ENCODE measurements at places on chromosomes 5 and 9.

- DNase-seq: no peak
Observed at GRCh38 chr5:41156739-41157138, 56.6 kb downstream of the C6 start.

DNA sequence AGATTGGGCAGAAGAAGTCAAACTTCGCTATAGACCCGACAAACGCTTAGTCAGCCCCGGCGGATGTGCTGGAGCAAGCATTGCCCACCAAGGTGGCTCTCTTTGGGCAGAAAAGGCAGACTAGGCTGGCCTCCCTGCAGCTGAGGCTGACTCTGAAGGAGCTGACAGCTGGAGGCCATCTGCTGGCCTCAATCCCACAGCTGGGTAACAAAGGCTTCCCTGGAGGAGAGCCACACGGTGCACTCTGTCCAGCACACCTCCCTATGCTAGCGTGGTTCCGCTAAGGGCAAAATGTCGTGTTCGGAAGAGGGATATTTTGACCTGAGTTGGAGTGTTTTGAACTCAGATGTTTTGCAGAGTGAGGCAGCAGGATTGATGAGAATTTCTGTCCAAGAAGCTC, 103.5 kb upstream of the PTCH1 start:
- no peak for DNase-seq

DNA sequence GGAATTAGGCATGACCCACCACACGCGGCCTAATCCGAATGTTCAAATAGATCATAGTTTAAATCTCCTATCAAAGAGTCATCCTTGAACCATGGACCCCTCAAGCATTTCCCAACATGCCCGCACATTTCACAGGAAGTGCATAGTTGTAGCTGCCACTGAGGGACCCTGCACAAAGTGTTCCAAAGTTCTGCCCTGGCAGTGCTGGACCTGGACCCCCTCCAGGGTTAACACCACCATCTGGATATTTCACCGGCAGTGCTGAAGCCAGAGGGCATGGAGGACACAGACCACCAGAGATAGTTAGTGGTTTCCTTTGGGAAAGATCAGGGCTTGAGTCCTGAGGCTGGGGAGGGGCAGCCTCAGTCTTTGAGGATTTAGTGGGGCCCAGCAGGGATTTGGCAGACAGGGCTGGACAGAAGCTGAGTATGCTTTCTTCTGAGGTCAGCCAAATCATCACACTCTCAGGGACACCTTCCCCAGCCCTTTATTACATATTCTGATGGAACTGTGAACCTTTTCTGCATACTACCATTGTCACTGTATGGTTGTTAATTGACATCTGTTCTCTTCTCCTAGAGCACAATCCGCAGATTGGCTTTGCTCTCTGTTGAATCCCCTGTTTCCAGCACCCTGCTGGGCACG, 143.6 kb upstream of the EFNA5 start:
- no peak for DNase-seq

DNA sequence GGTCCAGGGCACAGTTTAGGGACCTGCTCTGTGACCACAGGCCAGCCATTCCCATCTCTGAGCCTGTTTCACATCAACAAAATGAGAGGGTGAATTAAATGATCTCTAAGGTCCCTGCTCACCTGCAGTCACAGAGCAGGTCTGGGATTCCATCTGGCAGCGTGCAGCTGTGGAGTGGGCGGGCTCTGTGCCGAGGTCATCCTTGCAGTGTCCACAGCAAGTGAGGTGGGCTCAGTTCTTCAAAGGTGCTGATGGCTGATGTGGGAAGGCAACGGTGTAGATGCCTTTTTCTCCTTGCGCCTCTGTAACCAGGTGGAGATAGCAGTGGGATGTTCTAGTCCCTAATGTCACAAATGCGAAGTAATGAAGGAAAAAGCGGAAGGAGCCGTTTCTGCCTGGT, 11.9 kb downstream of the OR2V1 start:
- DNase-seq: no peak

GRCh38 chr5:178210073-178210535, 5.8 kb downstream of the HNRNPAB start:
- DNase-seq: no peak

DNA sequence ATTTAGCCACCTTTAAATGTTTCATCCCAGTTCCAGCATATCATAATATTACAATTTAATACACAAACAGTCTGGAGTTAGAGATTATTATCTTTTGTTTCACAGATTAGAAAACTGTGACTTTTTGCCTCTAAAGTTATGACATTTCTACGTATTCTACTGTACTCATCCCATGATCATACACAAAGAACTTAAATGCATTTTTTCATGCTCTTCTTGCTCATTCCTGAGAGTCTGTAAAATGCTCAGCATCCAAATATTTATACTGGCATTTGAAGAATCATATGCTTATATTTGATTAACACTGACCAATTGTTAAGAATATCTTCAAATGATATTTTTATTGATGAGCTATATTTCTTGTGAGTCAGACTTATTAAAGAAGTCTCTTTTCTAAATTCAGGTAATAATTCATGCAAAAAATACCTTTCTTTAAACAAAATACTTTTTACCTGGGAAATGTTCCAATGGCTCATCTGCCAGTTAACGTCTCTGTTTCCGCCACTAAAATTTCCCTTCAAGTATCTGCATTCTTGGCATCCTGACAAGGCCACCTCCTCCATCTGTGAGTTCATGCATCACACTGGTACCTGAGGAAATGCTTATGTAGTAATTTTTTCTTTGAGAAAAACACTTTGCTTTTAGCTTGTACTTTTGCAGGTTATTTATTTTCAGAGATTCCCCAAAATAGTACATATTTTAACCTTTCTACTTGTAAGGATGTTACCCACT, 139.6 kb upstream of the RASA1 start:
- no peak for DNase-seq

DNA sequence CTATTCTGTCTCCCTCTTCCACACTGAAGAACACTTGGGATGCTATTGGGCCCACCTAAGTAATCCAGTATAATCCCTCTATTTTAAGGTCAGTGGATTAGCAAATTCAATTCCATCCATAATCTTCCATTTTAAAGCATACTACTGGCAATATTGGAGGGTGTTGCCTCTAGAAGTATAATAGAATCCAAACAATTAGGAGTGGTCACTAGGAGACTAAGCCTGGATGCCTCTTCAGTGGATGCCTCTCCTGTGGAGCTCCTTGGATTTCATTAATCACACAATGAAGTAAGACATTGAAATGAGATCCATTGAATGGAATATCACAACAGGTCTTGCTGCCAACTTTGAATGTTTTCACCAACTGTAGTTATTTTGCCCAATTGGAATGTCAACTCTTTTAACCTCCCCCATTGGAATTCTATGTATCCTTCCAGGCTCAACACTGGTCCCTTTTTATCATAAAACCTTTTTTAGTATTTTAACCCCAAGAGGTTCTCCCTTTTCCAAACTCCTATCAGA, 311.6 kb downstream of the PLK2 start:
- no peak for DNase-seq

- no peak for DNase-seq
Observed at GRCh38 chr9:89993678-89994630, 389.1 kb downstream of the GADD45G start.

- DNase-seq: no peak
Observed at GRCh38 chr5:101686536-101687157, 609.4 kb downstream of the SLCO4C1 start.

DNA sequence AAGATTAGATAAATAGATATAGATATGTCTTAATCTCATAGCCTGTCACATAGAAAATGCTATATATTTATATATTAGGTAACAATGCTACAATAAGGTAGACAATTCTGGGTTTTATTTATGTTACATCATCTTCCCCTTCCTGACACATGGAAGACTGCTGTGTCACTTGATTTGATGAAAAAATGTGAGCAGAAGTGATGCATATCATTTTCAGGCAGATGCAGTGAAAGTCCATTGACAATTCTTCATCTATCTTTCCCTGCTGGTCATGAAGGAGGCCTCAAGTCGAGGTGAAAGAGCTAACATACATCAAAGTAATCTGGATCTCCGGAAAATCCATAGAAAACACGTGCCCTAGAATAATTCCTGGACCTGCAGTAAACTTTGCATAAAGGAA, 57.8 kb upstream of the CHD1 start:
- DNase-seq: no peak

DNA sequence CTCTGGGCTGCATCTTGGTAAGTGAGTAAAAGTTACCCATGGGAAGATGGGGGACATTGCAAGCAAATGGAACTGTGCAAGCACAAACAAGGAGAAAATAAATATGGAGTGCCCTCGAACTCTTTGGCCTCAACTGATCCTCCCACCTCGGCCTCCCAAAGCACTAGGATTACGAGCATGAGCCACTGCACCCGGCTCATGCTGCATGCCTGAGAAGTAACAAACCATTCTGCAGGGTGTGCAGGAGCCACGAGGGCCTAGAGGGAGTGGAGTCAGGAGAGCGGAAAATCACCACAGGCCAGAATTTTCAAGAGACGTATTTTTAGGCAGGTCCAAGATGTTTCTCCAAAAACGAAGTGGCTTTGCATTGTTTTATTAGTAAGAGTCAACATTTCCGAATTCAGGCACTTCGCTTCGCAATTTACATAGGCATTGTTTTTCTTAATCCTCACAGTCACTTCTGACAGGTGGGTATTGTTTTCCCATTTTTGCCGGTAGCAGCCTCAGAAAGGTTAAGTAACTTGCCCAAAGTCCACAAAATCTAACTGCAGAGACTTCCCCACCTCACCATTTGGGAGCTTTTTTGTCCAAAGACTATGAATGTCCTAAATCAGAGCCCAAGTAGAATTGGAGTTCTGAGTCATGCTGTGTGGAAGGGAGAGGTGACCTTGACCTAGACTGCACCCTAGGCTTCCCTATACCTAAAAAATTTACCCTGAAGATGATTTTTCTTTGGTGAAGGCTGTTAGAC, 230.2 kb downstream of the NR3C1 start:
- no peak for DNase-seq

- no peak for DNase-seq
Observed at GRCh38 chr9:81074221-81074620, 615.1 kb downstream of the TLE1 start.

GRCh38 chr5:159337016-159337955, 7.0 kb upstream of the IL12B start:
- no peak for DNase-seq

Measured in stimulated activated CD8-positive, alpha-beta memory T cell treated with anti-CD3 and anti-CD28 coated beads, Interleukin-15, amount 100 ng/mL, for 24 hours (primary cell).